ENCODE measurements at places on chromosomes 2 and 18. TPM values are rescaled to one million over a fixed set of nuclear protein-coding genes. Genes with fewer than 3 reads are reported as not detected.
A peak's percentile ranks its signal among the peaks of the same experiment; 100 is the strongest.

Gene ERCC3
- total RNA-seq: 23.8 TPM

Gene MEP1B
- total RNA-seq: not detected

DNA sequence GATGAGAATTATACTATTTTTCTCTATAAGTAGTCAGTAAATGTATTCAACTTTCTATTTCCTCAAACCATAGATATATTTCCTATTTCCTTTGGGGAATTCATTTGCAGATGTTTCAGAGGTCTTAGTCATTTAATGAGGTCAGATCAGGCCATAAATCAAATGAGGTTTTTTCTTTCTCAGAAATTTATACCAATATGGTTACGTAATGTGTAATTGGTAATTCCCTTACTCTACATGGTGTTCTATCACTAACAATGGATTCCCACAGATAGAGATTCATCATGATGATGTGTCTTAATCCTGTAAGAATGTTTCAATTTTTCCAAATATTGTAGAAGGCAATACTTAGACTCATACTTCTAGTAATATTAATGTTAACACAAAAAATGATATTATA lies 108.0 kb downstream of the DPP4 start:
- DNase-seq: no peak

GRCh38 chr2:202098291-202098690 lies 25.2 kb downstream of the KIAA2012 start:
- DNase-seq: no peak

GRCh38 chr2:59903994-59904544 lies 649.4 kb downstream of the BCL11A start:
- DNase-seq: no peak

- no peak for DNase-seq
Measured at GRCh38 chr2:8215159-8215863, 466.5 kb upstream of the ID2 start.

DNA sequence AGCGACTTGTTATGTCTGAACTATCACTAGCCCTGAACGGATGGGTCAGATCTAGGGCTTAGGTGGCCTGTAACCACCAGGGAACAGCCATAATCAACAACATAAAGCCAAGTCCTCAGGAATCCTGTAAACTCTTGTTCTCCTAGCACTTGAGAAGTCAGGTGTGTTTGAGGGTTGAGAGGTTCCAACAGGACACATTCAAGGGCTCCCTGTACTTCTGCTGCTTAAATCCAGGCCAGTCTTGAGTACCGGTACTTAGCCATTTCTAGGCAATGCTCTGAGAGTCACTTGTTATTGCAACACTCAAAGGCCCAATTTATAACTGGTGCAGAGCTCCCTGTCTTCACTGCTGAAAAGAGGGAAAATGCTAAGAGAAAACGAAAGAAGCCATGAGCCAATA lies 21.6 kb upstream of the SLC40A1 start:
- no peak for DNase-seq

DNA sequence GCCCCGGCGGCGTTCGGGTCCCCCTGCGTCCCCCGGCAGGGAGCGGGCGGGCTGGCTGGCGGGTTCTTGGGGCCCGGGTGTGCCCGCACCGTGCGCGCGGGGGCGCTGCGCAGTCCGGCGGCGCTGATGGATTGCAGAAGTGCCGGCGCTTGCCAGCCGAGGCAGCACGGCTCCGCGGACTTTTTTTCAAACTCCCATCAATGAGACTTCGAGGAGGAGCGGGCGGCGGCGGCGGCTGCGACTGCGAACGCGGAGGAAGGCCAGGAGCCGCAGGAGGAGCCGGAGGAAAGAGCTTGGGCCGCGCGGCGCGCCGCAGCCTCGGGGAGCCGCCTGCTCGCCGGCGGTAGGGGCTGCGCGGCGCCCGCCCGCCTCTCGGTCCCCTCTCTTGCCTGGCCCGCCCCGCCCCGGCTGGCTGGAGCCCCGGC lies at the start of gene GLI2:
GLI2 (plus strand) TSS at position 123 of the 425 bp plus-strand sequence. CDS start 61,453 bp downstream, outside the sequence.
- DNase-seq: peak; percentile 84
